ENCODE measurements at places on chromosomes 4 and X.

DNA sequence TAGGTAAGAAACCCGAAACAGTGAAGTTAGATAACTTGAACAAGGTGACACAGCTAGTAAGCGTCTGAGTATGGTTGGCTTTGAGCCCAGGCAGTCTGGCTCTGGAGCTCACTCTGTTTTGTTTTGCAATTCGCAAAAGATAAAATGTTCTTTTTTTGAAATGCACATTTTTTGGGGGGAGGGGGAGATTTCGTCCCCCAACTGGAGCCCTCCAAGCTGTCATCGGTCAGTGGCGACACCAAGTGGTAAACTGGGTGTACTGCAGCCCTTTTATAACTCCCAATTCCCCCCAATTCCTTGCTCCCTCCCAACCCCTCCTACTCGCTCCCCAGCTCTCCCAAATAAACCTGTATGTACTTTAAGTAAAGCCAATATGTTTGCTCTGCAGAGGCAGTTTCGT is 2.8 kb upstream of the CLCN5 start:
- DNase-seq, result no peak

DNA sequence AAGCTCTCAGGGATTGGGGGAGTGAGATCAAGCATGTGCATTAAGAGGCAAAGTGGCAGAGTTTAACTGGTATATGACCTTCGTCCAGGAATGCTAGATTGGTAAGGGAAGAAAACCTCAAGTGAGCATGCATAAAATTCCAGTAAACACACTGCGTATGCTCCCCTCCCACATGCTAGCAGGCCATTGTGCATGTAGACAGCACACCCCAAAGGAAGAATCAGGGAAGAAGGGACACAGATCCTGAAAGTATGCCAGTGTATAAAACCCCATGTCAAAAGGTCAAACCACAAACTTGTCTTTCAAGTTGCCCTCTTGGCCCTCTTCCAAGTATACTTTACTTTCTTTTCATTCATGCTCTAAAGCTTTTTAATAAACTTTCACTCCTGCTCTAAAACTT is 405.2 kb upstream of the CNKSR2 start:
- DNase-seq, result peak; percentile 3

DNA sequence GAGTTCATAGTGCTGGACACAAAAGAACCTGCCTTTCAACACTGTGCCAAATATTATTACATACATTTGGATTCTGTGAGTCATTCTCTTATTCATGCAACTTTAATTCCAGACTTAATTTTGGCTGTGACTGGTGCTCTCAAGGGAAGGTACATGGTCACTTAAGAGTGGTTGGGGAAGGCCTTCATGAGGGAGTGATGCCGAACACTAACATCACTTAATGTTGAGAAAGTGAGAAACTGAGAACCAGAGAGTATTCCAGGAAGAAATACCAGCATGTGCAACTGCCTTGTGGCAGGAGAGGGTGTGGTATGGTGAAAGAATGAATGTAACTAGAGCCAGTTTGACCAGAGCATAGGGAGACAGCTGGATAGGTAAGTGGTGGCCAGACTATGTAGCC is 41.5 kb upstream of the FHDC1 start:
- no peak for DNase-seq

DNA sequence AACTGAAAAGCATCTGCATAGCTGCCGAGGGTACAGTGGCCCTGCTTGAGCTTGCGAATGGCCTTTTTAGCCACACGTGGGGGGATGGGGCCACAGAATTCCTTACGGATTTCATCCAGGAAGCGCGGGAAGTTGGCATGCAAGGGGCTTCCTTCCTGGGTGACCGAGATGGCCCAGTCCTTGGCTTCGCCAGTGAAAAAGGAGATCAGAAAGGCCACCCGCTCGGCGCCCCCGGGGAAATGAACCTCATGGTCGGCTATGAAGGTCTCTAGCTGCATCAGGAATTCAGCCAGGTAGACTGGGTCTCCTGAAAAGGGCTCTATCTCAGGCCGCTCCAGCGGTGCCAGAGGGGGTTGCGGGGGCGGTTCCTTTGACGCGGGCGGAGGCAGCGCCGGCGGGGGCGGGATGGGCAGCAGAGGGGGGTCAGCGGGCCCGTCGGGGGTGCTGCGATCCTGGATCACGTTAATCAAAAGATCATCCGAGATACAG is 909 bp downstream of the RTL5 start:
- no peak for DNase-seq

GRCh38 chrX:127030016-127030748 is 210.7 kb downstream of the PRR32 start:
- no peak for DNase-seq

GRCh38 chrX:106780664-106781377 is 21.7 kb upstream of the TBC1D8B start:
- no peak for DNase-seq

GRCh38 chrX:132200976-132201375 is 18.3 kb downstream of the RAP2C start:
- DNase-seq, result no peak

- DNase-seq, result no peak
Observed at GRCh38 chr4:112173593-112174558, 28.6 kb downstream of the FAM241A start.

- DNase-seq, result no peak
Observed at GRCh38 chr4:105128208-105128607, 18.5 kb upstream of the TET2 start.

- DNase-seq, result no peak
Observed at GRCh38 chrX:154142386-154142785, 1.7 kb upstream of the OPN1LW start.

GRCh38 chrX:105495376-105495775 is 274.9 kb upstream of the TEX13A start:
- DNase-seq, result no peak

DNA sequence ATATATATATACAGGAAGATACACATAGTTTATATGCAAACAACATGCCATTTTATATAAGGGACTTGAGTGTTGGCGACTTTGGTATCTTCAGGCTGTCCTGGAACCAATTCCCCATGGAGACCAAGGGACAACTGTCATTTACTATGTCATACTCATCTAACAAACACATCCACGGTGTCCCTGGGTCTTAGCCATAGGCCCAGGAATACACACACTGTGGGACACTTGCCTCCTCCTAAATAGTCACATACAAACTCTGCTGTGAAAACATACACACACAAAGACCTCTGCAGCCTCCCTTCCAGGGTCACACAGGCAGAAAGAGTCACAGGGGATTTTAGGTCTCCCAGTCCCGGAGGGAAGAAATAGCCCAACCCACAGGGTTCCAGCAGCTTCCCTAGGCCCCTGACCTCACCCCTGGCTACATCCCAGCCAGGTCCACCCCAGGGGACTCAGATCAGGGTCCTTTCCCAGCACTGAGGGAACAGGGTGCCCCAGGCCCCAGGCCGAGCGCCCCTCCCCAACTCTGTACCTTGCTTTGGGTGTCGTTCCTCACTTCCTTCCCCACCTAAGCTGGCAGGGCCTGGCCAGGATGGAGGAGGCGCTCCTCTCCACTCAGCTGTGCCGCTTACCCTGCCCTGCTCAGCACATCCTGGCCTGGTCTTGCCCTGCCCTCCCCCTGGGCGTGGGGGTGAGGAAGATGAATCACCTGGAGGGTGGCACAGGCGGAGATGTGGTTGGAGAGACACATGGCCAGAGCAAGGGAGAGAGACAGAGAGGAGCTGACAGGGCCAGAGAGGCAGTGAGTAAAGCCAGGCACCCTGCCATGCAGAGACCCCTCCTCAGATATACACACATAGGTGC is 21.8 kb downstream of the FGD1 start:
- DNase-seq, result no peak

- no peak for DNase-seq
Observed at GRCh38 chrX:149458586-149458985, 46.5 kb downstream of the IDS start.

- no peak for DNase-seq
Observed at GRCh38 chrX:153868576-153869472, 17.1 kb downstream of the L1CAM start.

DNA sequence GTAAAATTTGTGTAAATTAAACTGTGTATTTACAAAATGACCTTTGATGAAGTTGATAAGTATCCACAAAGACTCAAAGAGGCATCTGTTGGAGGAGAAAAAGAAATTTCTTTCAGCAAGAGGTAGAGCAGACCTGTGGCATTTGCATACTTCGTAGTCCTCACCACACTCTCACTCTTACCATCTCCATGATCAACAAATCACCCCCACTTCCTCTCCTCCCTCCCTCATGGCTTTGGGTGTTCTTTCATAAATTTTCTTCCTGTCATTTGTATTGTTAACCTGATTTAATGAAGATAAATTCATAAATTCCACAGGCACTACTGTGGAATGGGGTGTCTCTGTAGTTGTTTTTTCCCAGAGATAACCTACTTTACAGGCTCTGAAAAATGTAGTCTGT is 366.5 kb downstream of the ZNF674 start:
- no peak for DNase-seq

DNA sequence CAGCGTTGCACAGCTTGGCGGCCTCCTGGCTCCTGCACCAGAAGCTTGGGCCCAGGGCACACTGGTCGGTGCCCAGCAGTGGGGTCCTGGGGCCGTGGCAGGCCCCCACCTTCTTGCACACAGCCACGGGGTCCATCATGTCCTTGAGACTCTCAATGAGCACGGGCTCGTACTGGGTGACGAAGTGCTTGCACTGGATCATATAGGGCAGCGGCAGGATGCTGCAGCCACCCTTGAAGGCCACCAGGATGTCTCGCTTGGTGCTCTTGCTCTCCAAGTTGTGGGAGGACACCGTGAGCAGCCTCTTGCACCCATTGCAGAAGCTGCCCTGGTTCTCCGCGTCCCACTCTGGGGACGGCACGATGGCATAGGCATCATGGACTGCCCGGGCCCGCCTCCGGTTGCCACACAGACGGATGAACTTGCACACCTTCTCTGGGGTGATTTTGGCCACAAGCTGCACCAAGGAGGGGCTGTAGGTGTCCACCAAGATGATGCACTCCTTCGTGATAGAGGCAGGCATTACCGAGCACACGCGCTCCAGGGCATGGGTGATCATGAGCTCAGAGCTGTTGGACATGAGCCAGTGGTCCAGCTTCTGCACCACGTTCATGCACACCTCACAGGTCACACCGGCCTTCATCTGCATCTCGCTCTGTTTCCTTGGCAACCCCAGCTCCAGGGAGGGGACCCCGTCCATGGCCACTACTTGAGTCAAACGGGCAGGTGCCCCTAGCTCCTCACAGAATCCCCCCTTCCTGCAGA is 1.2 kb downstream of the PSAPL1 start:
- no peak for DNase-seq

- no peak for DNase-seq
Observed at GRCh38 chr4:55554453-55555030, 7.8 kb upstream of the CLOCK start.

GRCh38 chr4:148006001-148006400 is 274.1 kb downstream of the ARHGAP10 start:
- no peak for DNase-seq

Data from NCI-H2029 treated with DMSO at 0.1 percent for 48 hours (cell line).